ENCODE measurements at places on chromosomes 13 and 19.

- DNase-seq: no peak
Observed at GRCh38 chr19:49830766-49831165, 12.7 kb downstream of the MED25 start.

GRCh38 chr13:108419768-108420167 lies 150.2 kb downstream of the TNFSF13B start:
- no peak for DNase-seq

- DNase-seq: no peak
Observed at GRCh38 chr19:47479701-47480503, 4.1 kb downstream of the KPTN start.

DNA sequence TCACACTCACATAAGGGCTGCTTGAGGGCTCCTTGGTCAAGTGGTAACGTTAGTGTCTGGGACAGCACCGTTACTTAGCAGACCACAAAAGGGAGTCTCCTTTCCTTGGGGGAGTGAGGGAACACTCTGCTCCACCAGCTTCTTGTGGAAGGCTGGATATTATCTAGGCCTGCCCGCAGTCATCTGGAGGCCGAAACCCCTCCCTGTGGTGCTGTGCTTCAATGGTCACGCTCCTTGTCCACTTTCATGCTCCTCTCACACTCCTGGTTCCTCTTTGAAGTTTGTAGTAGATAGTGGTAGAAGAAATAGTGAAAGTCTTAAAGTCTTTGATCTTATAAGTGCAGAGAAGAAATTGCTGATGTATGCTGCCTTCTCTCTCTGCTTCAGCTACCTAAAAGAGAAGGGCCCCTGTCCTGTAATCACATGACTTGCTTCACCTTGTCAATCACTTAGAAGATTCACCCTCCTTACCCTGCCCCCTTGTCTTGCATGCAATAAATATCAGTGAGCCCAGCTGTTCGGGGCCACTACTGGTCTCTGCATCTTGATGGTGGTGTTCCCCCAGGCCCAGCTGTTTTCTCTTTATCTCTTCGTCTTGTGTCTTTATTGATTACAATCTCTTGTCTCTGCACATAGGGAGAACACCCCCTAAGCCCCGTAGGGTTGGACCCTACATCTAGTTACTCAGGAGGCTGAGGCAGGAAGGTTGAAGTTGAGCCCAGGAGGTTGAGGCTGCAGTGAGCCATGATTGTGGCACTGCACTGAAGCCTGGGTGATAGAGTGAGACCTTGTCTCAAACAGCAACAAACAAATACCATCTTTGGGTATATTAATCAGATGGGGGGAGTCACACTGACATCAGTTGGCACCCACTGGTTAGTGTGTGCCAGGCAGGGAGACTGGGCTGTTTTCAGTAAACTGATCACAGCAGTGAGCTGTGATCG lies 11.6 kb upstream of the MZF1 start:
- DNase-seq: no peak

DNA sequence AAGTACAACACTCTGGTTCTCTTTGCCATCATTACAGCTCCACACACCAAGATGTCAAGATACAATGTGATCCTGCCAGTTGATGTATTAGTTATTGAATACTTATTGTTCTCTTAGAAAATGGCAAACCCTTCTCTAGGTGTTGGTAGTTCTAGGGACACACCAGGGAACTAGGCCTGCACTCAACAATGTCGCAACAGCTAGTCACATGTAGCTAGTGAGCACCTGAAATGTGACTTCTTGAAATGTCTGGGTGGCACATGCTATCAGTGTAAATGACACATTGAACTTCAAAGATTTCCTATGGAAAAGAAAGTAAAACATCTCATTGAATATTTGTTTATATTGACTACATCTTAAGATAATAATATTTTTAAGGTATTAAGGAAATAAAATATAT lies 49.7 kb downstream of the DACH1 start:
- no peak for DNase-seq

DNA sequence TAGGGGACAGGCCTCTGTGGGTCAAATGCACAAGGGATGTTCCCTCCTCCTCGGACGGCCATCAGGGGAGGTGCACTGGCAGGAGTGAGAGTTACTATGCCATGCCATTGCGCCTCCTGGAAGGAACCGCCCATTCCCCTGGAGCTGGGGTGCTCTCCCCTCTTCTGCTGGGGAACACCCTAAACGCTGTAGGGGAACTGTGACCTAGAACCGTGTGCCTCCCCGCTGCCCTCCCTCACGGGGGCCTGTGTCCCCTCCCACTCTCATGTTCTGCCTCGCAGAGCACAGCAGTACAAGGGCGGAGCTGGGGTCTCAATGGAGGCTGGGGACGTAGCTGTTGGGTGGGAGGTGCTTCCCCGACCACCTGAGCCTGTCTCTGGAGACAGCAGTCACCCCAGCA lies 17.2 kb upstream of the CRTC1 start:
- no peak for DNase-seq

- no peak for DNase-seq
Observed at GRCh38 chr19:8259142-8259921, 48.8 kb downstream of the CD320 start.

GRCh38 chr13:110341445-110342244 lies 34.6 kb downstream of the COL4A2 start:
- DNase-seq: no peak

DNA sequence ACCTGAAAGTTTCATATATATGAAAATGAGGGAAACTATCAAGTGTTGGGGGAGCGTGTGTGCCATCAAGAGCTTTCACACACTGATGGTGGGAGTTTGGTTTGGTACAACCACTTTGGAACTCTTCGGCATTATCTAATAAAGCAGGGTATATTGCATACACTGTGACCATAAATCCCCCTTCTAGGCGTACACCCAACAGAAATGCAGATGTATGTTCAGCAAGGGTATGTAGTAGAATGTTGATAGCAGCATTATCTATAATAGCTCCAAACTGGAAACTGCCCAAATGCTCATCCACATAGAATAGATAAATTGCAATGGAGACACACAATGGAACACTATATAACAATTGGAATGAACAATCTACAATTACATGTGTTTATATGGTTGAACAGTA lies 70.8 kb downstream of the FAM216B start:
- no peak for DNase-seq

- no peak for DNase-seq
Observed at GRCh38 chr19:29573486-29573885, 32.6 kb upstream of the POP4 start.

DNA sequence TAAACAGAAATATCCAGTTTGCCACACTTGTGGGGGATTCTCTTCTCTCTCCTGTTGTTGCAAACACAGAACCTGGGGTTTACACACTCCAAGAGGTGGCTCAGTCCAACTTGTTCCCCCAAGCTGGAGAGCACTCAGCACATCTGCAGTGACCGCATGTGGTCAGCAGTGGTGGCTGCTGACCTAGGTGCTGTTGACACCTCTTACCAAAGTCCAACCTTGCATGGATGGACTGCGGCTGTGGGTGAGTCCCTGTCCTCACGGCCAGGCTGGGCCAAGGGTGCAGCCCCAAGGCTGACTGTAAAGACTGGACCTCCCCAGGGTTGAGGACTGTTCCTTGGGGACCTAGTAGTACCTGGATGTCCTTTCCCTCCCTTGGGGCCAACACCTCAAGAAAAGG lies 6.1 kb downstream of the LRFN3 start:
- no peak for DNase-seq

DNA sequence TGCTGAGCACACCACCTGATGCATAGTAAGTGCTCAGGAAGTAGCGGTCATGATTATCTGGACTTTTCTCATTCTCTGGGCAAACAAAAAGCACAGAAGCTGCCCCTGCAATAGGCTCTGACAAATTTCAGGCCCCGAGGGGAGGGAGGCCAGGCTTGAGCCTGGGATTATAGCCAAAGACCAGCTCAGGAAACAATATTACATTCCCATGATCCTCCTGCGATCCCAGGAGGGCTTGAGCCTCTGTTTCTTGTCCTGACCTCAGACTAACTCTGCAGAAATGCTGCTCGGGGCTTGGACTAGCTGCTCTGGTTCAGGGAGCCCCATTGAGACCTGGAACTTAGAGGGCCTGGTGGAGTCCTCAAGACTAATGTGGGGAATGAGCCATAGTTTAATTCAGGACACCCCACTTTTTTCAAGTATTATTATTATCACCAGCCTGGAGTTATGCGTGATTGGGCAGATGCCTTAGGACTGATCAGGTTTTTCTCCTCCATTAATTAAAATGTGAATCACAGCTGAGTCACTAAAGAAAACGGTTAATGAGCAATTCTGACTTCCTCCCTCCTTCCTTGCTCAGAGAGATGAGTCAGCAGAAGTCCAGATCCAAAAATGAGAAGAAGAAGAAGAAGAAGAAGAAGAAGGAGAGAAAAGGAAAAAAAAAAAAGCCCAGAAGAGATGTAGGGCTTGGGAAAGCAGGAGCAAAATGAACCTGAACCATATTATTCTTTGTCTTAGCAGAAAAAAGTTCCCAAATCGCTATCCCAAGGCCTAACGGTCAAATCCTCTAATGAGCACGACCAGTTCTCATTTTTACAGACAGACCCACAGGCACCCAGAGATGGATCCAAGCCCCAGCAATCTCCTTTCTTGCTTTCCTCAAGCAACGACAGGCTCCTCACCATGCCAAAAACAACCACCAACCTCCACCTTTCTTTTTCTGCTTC lies 107.2 kb downstream of the CACNA1A start:
- DNase-seq: peak; percentile 92

DNA sequence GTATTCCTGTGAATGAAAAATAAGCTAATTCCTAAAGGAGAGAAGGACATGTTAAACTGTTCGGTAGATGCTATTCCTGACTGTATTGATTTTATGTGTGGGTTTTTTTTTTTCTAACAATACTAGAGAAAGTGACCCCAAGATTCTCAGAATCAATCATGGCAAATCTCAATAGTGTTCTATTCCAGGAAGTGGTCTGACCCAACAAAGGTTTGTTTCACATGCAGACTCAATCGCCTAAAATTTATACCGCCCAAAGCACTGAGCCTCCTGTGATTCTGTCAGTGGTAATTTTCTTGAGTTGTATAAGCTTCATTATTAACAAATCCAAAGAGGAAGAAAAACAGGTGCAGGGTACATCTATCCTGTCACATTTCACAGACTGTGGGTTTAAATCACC lies 293.7 kb downstream of the SUCLA2 start:
- no peak for DNase-seq

GRCh38 chr13:49533591-49534269 lies 38.0 kb downstream of the PHF11 start:
- DNase-seq: no peak

DNA sequence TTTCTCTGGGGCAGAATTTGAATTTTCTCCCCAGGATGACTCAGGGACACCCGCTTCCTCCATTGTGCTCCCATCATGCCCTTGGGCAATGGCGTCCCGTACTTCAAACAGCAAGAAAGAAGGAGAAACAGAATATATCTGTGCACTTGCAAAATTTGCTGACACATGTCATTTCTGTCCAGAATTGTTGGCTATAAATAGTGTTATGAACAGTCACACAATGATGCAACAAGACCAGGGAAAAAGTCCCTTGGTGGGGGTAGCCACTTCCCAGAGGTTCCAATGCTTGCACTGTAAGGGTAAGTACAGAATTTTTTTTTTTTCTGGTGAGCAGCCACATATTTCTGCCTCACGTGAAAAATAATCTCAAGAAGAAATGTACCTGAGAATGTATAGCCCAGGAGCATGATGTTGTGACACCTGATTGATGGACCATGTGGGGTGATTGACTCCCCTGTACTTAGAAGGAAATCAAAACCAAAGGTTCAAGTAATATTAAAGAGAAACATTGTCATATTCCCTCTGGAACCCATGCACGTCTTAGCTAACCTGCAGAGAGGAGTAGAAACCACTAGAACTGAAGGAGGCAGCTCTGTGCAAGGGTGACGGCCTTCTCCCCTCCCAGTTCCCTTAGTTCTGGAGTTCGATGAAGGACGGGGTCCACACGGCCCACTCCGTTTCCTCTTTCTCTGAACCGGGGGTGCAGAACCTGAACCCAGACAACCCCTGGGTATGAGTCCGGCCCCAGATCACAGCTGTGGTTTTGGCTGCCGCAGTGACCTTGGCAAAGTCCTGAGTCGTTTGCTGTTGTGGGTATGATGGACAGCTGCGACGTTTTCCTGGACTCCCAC lies 9.3 kb upstream of the LAIR1 start:
- DNase-seq: no peak

DNA sequence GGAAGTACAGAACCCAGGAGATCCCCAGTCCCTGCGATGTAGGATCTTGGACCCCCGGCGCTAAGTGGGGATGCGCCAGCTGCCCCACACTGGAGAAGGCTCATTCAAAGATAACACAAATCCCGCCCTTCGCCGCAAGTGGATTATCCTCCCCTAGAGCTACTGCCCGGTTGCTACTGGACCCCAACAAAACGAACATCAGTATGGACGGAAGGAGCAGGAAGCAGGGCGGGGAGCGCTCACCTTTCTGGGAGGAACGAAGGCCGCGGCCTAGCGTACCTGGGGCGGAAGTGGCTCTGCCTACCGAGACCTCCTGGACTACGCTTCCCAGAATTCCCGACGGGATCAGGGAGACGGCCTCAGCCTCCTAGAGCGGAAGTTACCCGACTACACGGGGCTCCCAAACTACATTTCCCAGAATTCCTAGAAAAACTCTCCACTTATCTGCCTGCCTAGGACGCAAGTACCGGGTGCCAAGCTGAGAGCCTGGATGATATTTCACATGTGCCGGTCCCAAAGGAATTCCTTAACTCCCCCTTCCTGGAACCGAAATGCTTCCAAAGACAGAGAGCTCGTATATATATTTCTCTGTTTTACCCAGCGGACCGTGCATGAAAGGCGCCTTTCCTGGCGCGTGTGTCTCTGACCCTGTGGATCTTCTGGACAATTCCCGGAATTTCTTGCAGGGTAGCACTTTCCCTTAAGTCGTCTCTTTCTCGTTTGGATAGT lies at the start of gene ZNF112:
ZNF112 (minus strand) TSS at position 298 of the 729 bp plus-strand sequence. CDS start 16,141 bp downstream, outside the sequence.
- peak; percentile 94 for DNase-seq

DNA sequence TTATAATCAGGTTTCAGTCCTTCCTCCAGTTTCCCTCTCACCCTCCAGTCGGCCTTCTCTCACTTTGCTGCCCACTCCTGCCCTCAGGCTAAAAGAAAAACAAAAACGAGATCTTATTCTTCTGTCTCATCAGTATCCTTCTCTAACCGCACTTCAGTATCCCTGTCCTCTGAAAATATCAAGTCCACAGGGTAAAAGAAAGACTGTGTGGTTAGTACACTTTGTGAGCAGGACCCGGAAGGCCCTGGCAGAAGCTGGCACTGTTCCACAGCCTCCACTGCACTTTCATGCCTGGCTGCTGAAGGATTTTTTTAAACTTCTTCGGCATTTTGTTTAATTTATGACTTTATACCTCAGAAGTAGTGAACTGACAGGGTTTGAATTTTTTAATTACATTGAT lies 51.8 kb downstream of the TM9SF2 start:
- DNase-seq: no peak

- no peak for DNase-seq
Observed at GRCh38 chr19:15453091-15453578, 3.4 kb upstream of the WIZ start.

GRCh38 chr13:30796631-30797601 lies 61.6 kb downstream of the ALOX5AP start:
- DNase-seq: no peak
